ENCODE measurements at places on chromosomes 7 and 10.
A peak's percentile ranks its signal among the peaks of the same experiment; 100 is the strongest.

GRCh38 chr7:115368998-115369397 lies 447.1 kb downstream of the MDFIC start:
- DNase-seq: peak; percentile 5

DNA sequence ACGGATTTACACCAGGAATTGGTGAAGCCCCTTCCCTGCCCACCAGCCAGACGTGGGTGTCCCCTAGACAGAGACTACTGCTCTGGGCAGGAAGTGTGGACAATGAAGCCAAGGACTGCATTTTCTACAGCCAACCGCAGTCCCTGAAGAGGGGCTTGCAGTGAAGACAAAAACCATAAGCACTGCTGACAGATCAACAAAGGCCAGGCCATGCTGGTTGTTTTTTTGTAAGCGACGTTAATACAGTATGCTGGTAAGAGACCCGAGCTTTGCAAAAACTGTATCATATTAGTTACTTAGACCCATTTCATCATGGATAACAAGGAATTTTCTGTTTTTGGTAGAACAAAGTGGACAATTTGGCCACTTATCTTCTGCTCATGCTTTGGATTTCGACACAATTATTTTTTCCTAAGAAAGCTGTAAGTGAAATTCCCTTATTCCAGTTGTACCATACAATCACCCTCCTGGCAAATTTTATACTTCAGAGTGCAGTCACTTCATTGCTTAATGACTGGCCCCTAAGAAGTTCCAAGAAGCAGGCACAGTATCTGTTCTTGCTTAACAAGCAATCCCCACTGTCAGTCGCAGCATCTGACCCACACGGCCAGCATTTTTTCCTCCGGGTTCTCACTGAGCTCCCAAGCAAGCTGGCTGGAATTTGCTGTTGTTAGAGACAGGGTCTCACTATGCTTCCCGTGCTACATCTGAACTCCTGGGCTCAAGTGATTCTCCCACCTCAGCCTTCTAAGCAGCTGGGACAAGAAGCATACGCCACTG lies 163.5 kb downstream of the PARD3 start:
- no peak for DNase-seq

DNA sequence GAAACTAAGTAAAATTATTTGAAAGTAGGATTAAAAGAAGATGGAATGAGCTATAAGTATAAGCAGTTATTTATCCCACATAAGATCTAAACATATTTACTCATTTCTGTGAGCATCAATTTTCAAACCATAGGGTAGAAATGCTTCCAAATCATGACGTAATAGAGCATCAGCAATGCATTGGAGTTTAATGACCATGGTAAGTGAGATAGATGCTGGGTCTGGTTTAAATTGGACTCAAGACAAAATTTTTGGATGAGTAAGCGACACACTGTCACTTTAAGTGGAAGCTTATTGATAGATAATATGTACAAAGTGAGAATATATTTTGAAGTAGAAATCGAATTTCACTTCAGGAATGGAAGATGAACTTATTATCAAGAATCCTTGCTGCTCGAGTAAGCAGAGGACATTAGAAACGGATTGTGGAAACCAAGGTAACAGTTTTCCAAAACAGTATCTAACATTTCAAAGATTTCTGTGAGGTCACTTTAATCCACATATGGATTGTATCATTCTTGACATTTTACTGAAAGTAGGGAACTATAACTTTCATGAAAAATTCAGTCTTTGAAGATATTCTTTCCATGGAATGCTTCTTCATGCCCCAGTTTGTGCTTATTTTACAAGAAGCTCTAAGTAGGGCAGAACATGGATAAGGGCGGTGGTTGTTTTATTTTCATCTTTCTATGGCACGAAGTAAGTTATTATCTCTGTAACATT lies 85.8 kb downstream of the AGMO start:
- DNase-seq: no peak

DNA sequence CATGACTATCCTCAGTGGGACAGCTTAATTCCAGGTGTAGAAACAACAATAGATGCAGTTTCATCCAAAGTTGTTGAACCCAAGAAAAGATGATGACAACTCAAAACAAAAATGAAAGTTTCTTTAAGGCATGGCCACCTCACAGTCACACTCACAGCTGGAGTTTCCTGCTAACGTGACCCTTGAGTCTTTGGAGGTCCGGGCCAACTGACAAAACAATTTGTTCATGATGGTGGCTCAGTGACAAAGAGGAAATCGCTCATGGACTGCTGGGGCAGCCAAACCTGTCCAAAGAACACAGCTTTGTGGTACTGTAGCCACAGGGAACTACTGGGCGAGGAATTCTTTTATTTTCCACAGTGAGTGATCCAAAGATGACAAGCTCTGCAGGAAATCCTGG lies 96.0 kb upstream of the JCAD start:
- no peak for DNase-seq

DNA sequence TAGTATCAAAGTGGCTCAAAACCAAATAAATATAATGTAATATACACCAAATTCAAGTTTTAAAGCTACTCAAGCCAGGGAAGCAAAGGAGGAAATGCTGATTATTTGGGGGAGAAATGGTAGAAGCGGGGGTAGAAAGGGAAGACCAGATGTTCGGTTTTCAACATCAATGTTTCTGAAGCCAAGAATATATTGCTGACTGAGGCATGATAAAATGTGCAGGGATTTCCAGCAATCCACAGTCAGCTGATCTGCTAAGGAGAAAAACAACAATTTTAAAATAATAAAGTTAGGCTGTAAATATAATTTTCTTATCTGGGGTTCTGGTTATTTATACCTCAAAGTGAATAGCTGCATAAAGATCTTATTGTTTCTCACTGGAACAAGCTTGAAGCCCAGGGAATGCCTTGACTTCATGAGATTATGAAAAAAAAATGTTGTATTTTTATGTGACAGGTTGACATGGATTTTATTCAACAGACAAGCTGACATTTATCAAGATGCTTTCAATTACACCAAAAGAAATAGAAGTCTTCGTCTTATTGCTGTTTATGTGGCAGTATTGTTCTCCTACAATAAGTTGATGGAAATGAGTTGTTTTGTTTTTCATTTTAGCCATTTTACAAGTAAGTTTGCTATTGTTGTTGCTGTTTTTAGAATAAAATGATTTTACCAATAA lies 28.6 kb upstream of the BMPER start:
- no peak for DNase-seq

- DNase-seq: no peak
These were observed 153.3 kb upstream of the INSYN2A start for GRCh38 chr10:127349737-127350136.

- no peak for DNase-seq
These were observed 5.8 kb downstream of the FLNC start for GRCh38 chr7:128835790-128836641.

DNA sequence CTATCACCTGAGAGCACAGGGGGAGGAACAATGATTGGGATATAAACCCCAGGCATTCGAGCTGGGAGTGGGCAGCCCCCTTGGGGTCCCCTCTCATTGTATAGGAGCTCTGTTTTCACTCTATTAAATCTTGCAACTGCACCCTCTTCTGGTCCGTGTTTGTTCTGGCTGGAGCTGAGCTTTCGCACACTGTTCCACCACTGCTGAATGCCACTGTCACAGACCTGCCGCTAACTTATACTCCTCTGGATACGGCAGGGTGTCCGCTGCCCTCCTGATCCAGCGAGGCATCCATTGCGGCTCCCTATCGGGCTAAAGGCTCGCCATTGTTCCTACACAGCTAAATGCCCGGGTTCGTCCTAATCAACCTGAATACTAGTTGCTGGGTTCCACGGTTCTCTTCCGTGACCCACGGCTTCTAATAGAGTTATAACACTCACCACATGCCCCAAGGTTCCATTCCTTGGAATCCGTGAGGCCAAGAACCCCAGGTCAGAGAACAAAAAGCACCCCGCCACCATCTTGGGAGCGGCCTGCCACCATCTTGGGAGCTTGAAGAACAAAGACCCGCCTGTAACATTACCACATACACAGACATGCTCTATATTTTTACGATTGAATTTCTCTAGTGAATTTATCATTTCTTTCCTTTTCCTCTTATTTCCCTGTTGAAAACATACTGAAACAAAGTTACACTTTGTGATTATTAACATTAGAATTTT lies 9.0 kb downstream of the ZWINT start:
- DNase-seq: no peak

DNA sequence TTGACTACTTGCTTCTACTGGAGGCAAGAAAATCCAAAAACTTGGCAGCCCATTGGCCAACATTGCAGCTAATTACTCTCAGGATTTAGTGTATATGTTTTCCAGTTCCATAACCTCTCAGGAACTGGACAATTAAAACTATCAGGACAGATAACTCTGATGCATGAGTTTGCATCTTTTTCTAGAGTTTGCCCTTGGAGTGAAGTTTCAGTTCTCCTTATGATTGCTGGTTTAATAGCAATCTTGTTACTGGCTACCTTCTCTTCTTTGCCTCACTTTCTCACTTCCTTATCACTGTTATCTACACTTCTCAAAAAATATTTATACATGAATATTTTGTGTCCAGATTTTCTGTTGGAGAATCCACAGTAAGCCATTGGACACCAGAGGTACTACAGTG lies 735.9 kb downstream of the PCDH15 start:
- no peak for DNase-seq

- DNase-seq: no peak
These were observed 91.5 kb downstream of the CUL1 start for GRCh38 chr7:148790131-148790726.

DNA sequence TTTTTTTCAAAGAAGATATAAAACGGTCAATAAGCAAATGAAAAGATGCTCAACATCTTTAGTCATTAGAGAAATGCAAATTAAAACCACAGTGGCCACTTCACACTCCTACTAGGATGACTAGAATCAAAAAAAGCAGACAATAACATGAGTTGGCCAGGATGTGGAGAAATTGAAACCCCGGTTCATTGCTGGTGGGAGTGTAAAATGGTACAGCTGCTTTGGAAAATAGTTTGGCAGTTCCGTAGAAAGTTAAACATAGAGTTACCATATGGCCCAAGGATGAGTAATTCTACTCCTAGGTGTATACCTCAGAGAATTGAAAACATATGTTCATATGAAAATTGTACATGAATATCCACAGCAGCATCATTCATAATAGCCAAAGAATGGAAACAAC lies 573.3 kb downstream of the GALNT17 start:
- DNase-seq: peak; percentile 89

GRCh38 chr10:89055159-89055558 lies 64.6 kb downstream of the FAS start:
- no peak for DNase-seq

GRCh38 chr10:104732222-104732621 lies 91.1 kb downstream of the SORCS3 start:
- no peak for DNase-seq

DNA sequence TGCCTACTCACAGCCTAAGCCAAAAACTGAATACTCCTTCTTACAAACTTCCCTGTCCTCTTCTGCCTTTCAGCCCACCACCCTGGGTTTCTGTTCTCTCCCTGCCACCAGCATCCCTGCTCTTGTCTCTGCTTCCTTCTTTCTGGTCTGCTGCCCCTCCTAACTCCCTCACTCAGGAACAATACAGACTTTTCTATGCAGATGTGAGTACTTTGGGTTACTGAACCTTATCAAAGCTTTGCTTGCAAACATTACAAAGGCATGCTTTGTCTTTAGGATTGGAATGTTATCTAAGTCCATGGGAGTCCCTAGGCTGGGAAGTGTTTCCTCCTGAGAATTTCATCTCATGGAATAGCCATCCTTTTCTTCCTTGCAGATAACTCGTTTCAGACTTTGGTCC lies 28.9 kb downstream of the CNNM1 start:
- no peak for DNase-seq

- peak; percentile 88 for DNase-seq
These were observed 574.5 kb downstream of the TYW1 start for GRCh38 chr7:67571026-67571545.

- no peak for DNase-seq
These were observed 15.6 kb upstream of the CHST3 start for GRCh38 chr10:71948496-71949067.

- peak; percentile 68 for DNase-seq
These were observed 61.0 kb downstream of the PLPP4 start for GRCh38 chr10:120517881-120518484.

DNA sequence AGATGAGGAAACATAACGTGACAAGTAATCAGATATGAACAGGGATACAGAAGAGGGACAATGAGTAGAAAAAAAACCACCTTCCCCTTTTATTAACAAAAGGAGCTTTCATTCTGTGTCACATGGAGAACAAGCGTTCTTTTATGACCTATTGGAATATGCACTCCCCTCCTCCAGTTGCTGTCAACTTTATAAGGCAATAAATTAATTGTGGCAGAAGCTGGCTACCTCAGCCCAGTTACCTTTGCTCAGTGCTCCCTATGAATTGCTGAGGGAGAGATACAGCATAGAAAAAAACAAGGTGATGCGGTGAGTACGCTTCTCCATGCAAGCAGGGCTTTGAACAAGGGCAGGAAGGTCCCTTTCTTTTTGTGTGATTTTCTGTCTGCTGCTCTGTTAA lies at the start of gene MGAM2:
TSS of gene MGAM2 (plus strand) at position 220 of the 400 bp plus-strand sequence. CDS start 5,156 bp downstream, outside the sequence.
- no peak for DNase-seq

DNA sequence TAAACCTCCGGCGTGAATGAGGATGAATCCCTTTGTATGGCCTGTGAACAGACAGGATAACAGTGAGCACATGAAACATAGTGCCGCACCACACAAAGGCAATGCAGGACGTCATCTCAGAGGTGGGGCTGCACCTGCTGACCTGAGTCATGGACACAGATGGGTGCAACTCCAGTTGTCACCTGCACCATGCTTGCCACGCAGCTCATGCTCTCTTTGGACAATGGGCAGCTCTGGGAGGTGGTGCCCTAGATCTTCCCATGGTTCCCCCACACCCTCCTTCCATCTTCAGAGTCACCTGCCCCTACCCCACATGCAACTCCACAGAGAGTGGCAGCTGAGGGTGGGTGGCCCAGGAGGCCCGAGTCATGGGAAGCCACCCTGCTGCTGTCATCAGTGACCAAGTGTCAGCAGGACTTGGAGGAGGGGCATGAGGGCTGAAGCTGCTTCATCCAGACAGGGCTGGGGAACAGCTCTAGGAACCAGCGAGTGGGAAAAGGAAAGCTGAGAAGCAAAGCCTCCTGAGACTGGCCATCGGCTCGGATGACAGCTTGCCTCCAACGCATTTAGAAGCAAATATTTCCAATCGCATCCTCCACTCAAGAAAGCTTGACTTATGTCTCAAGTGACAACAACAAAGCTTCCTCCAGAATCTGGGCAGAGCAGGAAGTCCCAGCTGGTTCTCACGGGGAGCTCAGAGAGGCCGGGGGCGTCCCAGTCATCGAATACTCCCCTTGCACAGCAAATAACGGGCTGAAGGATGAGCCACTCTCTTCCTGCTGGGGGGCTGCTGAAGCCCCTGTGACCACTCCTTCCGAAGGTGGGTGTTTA lies 27.1 kb downstream of the VIPR2 start:
- no peak for DNase-seq

- no peak for DNase-seq
These were observed 2.4 kb downstream of the PURB start for GRCh38 chr7:44882899-44883298.

DNA sequence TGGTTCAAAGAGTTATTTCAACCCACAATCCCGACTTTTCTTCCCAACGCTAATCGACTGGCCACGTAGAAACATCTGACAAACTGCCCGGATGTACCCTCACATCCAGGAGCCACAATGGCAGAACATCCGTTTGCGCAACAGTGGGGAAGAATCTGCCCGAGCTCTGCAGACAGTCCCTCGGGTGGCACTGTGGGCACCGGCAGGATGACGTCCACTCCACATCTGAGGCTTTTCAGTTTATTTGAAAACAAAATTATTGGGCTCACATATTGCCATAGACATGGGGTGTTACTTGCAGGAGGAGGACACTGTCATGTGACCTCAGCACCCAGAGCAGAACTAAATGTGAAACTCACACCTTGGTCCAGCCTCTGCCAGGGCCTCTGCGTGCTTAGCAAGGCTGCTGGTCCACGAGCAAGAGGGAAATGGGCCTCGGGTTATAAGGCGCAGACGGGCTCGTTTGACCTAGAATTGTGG lies 84.1 kb downstream of the MKI67 start:
- no peak for DNase-seq

Data from NCI-H2171 treated with DMSO at 0.1 percent for 48 hours (cell line).